Activated CD4-positive, alpha-beta memory T cell treated with anti-CD3 and anti-CD28 coated beads for 36 hours (primary cell): ENCODE measurements at places on chromosomes 16 and 17. TPM values are rescaled to one million over a fixed set of nuclear protein-coding genes. Genes with fewer than 3 reads are reported as not detected.

The VKORC1 gene
- 67.3 TPM for total RNA-seq

The KRTAP4-5 gene
- total RNA-seq: not detected

The CCL11 gene
- not detected for total RNA-seq

The HOXB9 gene
- 1.4 TPM for total RNA-seq

The HEATR9 gene
- 0.27 TPM for total RNA-seq
